ENCODE measurements at places on chromosomes 5 and 9. TPM values are rescaled to one million over a fixed set of nuclear protein-coding genes. Genes with fewer than 3 reads are reported as not detected.

The NEURL1B gene
- 0.43 TPM for polyA plus RNA-seq

The ZFP2 gene
- 0.32 TPM for polyA plus RNA-seq

The SPINK6 gene
- polyA plus RNA-seq = 35.5 TPM

The FAM169A gene
- polyA plus RNA-seq = 8.9 TPM

The TTC33 gene
- 3.6 TPM for polyA plus RNA-seq

The HMMR gene
- polyA plus RNA-seq = 16.2 TPM

The OTP gene
- not detected for polyA plus RNA-seq

The PCDHA4 gene
- 0.01 TPM for polyA plus RNA-seq

The PCDHGC5 gene
- 1.5 TPM for polyA plus RNA-seq

The FOXI1 gene
- polyA plus RNA-seq = not detected
